ENCODE measurements at places on chromosomes 3 and 15.

DNA sequence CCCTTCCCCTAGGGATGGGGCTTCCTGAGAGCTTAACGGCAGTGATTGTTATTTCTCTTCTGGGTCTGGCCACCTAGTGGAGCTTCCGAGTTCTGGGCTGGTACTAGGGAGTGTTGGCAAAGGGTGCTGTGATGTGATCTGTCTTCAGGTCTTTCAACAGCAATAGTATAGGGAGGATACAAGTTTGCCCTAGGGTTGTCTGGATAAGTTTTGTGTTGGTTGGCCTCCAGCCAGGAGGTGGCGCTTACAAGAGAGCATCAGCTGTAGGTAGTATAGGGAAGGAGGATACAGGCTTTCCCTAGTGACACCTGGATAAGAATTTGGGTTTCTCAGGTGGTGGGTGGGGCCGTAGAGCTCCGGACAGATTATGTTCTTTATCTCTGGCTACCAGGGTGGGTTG lies 19.2 kb upstream of the CPOX start:
- peak; percentile 17 for DNase-seq

DNA sequence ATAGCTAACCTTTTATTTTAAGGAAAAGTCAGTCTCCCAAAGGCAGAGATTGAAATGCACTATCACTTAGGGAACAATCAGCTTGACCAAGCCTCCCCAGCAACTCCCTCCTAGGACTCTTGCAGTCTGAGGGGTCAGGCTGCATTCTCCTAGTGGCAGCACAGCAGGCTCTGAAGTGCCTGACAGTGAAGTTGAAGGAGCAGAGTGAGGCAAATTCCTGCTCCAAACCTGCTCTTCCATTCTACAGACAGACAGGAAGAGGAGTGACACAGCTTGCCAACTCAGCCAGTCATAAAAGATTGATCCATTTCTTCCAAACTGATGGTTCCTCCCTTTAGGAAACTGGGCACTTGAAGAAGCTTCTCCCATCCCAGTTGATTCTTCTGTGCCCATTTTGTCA lies 43.9 kb upstream of the SMAD3 start:
- DNase-seq: no peak

- DNase-seq: no peak
These were observed 24.3 kb upstream of the IMPDH2 start for GRCh38 chr3:49053543-49053942.

DNA sequence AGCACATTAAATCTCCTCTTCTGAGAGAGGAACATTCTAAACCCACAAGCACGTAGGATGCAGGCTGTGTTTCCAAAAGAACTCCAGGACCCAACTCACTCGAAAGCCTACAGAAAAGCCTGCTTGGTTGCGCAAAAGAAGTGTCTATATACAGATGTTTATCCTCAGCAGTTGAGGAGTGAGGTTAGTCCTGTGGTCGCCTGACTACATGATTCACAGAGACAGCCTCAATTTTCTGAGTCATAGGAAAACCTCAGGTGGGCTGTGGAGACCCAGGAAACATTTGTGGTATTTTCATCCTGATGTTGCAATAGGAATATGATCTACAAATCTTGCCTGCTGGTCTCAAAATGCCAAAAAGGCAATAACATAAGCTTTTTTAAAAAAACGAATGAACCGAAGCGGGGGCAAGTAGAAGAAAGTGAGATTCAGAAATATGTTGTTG lies 183.8 kb upstream of the THRB start:
- no peak for DNase-seq

- DNase-seq: no peak
These were observed 52.4 kb downstream of the SLC9A9 start for GRCh38 chr3:143795874-143796273.

DNA sequence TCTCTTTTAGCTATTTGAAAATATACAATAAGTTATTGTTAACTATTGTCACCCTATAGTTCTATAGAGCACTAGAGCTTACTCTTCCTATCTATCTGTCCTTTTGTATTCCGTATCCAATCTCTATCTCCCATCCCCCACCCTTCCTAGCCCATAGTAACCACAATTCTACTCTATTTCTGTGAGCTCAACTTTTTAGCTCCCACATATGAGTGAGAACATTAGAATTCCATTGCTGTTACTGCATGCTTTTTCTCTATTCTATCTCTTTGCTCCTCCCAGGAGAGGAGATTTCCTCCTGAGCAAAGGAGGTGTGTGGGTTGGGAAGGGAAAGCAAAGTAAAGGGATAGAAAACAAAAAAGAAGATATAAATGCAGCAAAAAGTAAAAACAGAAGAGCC lies 105.6 kb upstream of the SLC4A7 start:
- DNase-seq: no peak

DNA sequence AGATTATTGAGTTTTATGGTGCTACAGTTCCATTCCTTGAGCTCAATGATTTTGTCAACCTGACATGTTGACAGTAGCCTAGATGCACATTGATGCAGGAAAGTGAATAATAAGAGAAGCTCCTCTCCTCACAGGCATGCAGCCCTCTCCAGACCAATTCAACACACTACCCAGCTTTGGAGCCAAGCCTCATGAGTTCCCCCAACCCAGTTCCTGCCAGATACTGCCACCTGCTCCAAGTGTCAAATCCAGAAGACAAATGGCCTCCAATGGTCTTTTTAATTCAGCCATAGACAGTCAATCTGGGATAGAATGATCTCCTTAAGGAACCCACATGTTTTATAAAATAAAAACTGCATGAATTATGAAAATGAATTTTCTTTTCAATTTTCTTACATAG lies 83.7 kb upstream of the ARHGEF3 start:
- DNase-seq: no peak

GRCh38 chr3:168517249-168518071 lies 421.7 kb upstream of the GOLIM4 start:
- DNase-seq: no peak

DNA sequence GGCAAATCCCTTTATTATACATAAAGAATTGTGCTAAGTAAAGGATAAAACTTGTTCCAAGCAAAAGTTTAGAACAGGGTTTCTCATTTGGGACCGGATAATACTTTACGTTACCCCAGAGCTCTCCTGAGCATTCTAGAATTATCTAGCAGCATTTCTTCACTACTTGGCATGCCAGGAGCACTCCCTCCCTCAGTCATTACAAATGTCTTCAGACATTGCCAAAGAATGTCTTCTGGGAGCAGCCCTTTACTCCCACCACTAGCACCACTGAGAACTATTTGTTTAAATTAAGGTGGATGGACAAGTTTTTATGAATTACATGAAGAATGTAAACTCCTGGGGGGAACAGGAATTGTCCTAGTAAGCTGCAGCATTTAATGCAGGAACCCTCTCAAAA lies 516.4 kb downstream of the GBE1 start:
- DNase-seq: no peak

GRCh38 chr3:127765735-127766134 lies 56.6 kb downstream of the MGLL start:
- DNase-seq: no peak

Measured in NAMALWA (cell line).